H1 (cell line): ENCODE measurements at places on chromosomes 2 and 18.

GRCh38 chr2:152730591-152731333, 12.3 kb downstream of the ARL6IP6 start:
- no peak for DNase-seq

DNA sequence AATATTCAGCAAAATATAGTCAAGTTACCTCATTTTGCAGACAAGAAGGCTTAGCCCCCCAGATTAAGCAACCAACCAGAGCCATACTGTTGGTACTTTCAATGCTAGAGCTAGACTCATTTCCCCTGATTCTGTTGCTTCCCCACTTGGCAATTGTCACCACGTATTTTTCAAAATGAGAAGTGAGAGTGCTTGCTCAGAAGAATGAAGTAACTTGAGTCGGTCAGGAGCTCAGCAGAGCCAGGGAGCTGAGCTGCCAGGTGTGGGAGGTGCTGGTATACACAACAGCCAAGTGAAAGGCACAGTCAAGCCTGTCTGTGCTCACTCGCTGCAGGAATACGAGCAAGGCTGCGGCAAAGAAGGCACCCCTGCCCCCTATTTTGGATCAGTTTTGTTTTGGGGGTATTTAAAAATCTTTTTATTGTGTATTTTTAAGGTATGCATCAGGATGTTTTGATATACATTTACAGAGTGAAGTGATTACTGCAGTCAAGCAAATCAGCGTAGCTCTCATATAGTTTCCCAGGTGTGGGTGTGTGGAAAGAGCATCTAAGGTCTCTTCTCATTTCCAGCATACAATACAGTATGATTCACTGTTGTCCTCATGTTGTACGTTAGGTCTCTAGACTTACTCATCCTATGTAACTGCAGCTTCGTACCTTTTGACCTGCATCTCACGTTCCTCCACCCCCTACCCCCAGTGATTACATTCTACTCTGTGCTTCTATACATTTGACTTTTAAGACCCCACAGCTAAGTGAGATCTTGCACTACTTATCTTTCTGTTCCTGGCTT, 62.4 kb downstream of the MRPS9 start:
- no peak for DNase-seq

DNA sequence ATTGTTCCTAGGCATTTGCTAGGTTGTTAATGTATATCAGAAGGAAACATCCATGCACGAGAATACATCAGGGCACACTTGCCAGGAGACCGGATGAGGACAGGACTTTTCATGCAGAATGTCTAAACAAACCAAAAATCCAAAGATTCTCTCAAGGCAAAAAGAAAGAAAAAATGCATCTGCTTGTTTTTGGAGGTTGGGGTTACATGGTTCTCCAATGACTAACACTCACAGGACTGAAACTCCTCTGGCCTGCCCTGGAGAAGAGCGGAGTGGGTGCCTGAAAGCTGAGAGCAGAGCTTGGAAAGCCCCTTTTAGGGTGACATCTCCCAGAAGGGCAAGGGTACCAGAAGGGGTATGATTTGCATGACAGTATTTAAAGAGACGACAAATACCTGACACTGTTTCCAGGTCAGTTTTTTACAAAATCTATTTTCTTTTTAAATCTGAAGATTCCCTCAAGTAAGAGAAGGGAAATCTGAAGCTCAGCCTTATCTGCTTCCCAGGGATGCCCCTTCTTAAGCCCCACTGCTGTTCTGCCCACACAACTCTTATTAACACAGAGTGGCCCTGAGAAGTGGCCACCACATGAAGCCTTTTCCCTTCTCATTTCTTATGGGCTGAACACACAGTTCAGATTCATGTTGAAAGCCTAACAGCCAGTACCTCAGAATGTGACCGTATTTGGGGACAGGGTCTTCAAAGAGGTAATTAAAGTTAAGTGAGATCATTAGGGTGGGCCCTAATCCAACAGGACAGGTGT, 216.4 kb downstream of the STK39 start:
- DNase-seq, result no peak

GRCh38 chr2:225010804-225011203, 31.5 kb downstream of the DOCK10 start:
- DNase-seq, result no peak

- no peak for DNase-seq
Observed at GRCh38 chr2:202052235-202052634, 18.6 kb downstream of the FZD7 start.

DNA sequence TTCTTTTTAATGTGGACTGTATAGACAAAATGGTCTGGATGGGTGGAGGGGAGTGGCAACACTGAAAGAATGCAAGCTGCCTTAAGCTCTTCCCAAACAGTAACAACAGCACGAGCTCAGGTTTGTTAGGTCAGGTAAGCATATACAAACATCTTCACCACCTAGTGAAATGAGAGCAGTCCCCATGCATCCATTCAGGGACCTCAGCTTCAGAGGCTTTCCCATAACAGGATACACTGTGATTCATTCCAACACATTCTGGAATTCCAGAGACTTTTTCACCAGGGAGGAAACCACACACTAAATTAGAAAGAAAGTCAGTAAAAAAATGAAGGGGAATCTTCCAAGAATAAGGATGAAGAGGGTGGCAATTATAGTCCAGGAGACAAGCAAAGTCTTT, 50.4 kb upstream of the BZW1 start:
- DNase-seq, result no peak

DNA sequence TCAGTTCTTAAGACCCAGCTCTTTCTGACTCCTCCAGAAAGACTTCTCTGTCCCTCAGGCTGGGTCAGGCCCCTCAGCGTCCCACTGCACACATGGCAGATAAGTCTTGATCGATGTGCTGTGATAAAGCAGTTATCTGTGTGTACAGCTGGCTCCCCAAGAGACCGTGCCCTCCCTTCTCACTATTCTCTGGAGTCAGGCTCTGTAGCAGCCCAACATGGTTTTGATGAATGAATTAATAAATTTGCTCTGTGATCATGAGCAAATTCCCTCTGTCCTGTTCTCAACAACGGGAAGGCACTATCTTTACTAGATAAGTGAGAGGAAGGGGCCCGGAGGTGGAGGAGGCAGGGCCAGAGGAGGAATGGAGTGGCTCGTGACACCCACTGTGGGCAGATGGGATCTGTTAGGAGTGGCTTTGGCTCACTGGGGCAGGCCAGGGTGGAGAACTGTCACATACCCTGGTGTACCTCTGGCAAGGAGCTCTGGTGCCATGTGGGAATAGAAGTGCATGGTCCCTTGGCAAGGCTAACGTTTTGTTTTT, 48.3 kb downstream of the ZFP36L2 start:
- no peak for DNase-seq

- peak; percentile 92 for DNase-seq
Observed at GRCh38 chr2:85826990-85827878, 61.6 kb downstream of the ST3GAL5 start.

DNA sequence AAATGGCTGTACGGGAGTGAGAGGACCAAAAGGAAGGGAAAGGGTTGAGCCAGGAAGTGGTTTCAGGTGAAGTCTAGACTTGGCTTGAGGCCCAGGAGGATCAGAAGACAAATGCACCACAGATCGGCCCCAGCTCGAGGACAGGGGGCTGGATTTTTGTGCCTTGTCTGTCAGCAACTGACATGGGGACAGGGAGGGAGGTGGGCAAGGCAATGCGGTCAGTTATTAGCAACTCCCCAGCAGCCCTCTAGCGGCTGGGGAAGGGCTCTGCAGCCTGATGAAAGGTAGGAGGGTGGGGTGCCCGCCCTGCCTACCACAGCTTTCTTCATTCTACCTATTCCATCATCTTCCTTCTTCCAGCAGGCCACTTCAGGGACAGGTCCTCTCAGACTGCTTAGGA, 50.0 kb downstream of the CPO start:
- peak; percentile 61 for DNase-seq

DNA sequence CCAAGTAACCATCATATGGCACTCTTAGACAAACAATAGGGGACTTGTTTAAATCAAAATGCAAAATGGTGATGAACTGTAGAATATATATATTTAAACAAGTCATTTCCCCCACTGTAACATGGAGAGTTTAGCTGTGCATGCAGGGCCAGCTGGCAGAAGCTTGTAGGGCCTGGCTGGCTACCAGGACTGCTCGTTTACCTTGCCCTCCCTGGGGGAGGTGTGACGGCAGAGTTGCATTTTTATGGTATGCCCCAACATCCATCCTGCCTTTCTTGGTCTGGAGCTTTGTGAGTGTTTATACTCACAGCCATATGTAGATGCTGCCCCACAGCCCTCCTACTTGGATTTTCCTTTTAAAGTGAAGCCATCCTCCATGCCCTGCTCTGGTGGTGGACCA, 101.7 kb upstream of the ZFP36L2 start:
- no peak for DNase-seq
